ENCODE measurements at places on chromosomes 1 and 21. TPM values are rescaled to one million over a fixed set of nuclear protein-coding genes. Genes with fewer than 3 reads are reported as not detected.

The CIART gene
- total RNA-seq: 2.0 TPM

The NCSTN gene
- total RNA-seq: 80.3 TPM

The KIF2C gene
- total RNA-seq: 0.13 TPM

The SEC22B gene
- 37.7 TPM for total RNA-seq

Measured in myocyte (in vitro differentiated cells).